ENCODE measurements at places on chromosomes 5 and 9.
A peak's percentile ranks its signal among the peaks of the same experiment; 100 is the strongest.

- DNase-seq, result no peak
Observed at GRCh38 chr9:72356041-72356582, 8.9 kb downstream of the ZFAND5 start.

GRCh38 chr5:143860211-143860610, 48.2 kb downstream of the HMHB1 start:
- no peak for DNase-seq

DNA sequence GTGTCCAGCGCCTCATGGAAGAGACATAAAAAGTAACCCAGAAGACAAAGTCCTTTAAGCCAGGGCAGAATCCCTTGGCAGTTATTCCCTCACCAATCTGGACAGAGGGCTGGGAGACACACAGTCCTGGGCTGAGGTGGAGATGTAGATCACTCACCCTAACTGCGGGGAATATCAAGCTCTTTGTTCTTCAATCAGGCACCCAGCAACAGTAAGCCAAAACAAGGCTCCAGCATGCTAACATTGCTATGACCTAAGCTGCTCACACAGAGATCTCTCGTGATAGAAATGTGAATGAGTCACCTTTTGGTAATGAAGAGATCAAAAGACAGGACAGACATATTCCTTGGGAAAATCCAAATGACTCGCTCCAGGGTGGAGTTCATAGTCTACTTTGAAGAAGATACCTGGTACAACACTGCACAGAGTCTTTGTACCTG, 101.3 kb downstream of the FBN2 start:
- no peak for DNase-seq

- DNase-seq, result no peak
Observed at GRCh38 chr5:137733006-137733405, 2.9 kb downstream of the KLHL3 start.

GRCh38 chr9:93369686-93370085, 81.8 kb upstream of the FAM120A start:
- DNase-seq, result no peak

DNA sequence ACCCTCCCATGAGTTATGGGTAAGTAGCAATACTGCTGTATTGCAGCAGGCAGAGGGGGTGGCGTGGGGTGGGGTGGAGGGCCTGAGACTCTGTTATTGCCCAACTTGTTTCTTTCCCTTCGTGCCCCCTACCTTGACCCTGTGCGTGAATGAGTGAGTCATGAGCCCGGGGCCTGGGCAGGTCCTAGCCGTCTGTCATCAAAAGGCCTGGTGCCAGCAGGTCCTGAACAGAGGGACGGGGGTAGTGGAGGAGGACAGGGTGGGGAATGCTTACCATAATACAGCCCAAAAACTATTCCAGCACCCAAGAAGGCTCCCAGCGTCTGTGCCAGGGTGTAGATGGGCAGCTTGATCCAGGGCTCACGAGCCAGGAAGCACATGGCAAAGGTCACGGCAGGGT, 4.3 kb downstream of the AQP3 start:
- no peak for DNase-seq

- no peak for DNase-seq
Observed at GRCh38 chr5:22242532-22242931, 610.6 kb downstream of the CDH12 start.

GRCh38 chr5:90418214-90418613, 8.7 kb upstream of the CETN3 start:
- DNase-seq, result no peak

DNA sequence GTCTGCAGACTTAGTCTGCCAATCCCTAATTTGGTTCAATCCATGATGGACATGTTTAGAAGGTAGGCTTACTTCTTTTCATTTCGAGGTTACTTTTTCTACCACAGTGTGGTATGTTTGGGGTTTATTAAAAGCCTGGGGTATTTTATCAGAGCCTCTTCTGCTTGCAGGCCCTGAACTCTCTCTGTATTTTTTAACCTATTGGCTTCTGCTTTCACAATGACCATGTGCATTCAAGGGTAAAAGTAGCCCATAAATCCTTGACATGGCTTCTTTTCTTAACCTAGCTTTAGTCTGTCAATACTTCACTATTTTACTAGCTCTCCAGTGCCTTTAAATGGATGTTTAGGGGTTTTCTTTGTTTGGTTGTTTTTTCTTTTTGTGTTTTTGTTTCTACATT, 286.6 kb downstream of the FER start:
- DNase-seq, result no peak

- DNase-seq, result peak; percentile 74
Observed at GRCh38 chr5:180803181-180804128, 849 bp upstream of the MGAT1 start.

DNA sequence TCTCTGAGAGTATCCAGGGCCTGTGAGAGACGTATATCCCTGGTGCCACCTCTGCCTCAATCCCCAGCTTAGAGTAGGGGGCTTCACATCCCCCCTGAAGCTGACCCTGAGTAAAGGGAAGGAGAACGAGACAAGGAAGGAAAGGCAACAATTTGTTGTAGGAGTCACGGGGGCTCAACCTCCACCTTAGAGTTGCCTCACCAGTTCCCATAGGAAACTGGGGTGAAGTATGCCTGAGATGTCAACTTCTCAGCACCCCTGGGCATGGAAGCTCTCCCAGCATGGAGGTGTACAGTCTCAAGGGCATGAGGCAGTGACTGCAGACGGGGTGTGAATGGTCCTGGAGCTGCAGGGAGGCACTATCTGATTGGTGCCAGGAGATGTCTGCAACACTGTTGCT, 53.6 kb downstream of the S1PR3 start:
- DNase-seq, result no peak

DNA sequence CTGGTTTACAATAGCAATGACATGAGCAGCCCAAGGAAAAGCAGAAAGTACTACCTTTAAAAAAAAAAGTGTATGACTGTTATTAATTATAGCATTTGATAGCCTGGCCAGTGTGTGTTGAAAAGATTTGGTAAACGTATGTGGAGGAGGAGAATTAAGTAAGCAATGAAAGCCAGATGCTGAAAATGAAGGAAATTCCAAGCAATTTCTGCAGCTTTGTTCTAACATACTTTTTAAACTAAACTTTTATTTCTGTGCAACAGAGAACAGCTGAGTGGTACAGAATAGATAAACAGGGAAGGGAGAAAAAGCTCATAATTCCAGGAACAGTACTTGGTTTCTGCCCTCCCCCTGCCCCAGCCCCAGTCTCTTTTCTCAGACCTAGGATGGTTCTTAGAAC, 252.6 kb downstream of the ADAMTSL1 start:
- no peak for DNase-seq

DNA sequence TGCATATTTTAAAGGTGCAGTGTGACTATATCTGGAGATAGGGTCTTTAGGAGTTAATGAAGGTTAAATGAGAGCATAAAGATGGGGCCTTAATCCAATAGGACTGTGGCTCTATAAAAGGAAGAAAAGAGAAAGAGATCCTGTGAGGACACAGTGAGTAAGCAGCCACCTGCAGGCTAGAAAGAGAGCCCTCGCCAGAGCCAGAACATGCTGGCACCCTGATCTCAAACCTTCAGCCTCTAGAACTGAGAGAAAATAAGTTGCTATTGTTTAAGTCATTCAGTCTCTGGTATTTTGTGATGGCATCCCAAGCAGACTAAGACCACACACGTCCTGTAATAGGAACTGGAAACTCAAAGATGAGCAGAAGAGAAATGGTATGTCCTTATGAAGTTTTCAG, 41.0 kb downstream of the RNF180 start:
- no peak for DNase-seq

DNA sequence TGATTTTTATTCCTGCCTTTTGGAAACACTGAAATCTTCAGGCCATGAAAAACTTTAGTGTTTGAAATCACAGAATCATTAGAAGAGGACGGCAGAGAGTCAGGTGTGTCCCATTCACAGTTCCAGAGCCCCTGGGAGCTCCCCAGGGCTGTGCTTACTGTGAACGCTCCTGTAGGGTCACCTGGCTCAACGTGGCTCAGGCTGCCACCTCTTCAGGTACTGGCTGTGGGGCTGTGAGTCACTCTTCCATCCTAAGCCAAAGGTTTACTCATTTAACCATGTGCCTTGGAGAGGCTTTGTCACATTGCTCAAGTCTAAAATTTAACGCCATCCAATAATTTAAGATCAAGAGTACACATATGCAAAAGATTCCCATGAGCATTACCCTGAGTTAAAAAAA, 50.2 kb upstream of the FSTL4 start:
- no peak for DNase-seq

DNA sequence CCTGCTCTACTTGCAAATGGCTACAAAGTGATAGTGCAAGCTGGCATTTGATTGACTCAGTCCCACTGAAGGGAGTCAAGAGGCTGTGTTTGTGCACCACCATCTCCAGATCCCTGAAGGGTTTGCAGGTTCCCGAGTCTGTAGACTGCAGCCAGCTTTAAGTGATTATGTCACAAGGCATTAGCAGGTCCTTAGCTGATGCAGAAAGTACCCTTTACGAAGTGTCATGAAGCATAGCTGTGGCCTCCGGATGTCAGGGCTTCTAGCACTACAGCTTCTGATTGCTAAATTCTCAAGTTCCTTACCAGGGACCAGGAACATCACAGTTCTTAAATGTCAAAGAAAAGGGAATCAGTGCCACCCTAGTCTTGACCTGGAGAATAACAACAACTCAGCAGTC, 311.3 kb upstream of the TRPC7 start:
- DNase-seq, result no peak

DNA sequence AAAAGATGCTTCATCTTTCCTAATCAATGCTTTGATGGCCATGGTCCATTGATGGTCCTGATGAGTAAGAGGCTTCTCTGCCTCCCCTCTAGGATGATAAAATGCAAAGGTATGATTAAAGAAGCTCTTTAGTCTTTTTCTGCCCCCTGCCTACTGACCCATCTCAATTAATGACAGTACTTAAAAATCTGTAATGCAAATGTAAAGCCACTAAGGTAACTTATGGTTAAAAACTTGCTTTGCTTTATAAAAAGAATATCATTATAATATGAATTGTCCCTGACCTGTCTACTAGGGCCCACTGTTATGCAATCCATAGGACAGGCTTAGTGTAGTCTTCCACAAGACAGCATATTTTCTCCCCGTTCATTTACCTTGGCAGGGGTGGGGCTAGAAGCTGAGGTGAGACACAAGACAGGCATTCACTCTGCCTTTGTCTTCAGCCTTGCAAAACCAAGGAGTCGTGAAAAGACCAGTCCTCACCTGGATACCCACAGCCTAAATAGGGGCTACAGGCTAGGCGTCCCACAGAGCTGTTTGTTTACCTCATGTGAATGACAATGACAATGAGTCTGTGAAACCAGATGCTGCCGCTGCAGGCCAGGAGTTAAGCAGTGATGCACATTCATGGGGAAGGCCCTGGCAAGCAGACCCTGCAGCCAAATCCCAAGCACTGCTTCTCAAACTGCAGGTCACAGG, 60.4 kb downstream of the BNC2 start:
- DNase-seq, result no peak

DNA sequence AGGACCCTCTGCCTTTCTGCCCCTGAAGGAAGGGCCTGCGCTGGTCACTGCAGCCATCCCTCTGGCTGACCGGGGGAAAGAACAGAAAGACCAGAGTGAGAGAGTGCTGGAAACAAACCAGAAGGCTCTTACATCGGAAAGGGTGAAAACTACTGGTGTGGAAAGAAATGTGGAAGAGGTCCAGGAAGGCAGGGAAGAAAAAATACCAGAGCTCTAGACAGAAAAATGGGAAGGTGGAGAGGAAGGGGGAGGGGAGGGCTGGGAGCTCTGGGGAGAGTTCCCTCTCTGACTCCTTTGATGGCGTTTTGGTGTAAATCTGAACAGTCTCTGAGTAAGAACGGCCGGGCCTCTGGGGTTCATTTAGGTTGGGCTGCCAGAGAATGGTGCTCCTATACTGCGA, 47.7 kb downstream of the COL23A1 start:
- DNase-seq, result no peak

- no peak for DNase-seq
Observed at GRCh38 chr9:38332625-38333024, 59.9 kb upstream of the ALDH1B1 start.

DNA sequence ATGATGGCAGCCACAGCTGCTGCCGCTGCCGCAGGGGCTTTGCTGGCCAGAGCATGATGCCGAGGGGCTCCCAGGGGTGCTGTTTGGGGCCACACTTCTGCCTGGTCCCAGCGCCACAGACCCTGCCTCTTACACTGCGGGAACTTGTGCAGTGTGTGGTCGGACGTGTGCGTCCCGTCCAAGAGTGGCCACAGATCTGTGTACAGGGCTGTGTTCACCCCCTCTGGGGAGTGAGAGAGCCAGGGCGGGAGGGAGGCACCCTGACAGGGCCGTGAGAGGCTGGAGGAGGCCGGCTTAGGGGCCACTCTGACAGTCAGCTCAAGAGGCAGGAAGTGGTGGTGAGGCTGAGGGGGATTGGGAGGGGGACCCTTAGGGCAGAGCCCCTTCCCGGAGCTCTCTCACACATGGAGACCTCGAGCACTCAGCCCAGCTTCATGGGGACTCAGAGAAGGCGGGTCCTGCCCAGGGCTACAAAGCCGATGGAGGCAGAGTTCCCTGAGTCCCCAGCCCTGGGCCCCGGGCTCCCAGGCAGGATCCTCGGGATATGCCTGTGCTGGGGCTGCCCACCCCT, 13.1 kb upstream of the CARD19 start:
- DNase-seq, result peak; percentile 52

GRCh38 chr9:132114102-132114707, 34.5 kb upstream of the MED27 start:
- DNase-seq, result peak; percentile 73

All from left hindlimb (tissue), 1 donor.